ENCODE measurements at places on chromosomes 12 and 14.

DNA sequence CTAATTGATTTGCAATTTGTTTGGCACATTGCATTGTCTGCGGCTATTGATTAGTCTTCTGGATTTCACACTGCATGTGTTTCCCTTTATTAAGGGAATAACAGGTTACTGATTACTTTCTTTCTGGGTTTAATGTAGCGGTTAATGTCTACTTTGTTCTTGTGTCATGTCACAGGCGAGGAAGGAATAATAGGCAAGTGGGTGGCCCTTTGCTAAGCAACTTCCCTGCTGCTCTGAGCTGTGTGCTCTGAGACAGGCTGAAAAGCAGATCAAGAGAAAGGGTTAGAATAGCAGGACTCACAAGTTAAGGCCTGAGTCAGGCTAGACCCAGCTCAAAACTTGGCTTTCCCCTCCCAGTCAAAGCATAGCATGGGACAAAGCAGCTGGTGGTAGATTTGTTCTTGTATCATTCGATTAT, 77.2 kb downstream of the NKX2-1 start:
- DNase-seq, result no peak

DNA sequence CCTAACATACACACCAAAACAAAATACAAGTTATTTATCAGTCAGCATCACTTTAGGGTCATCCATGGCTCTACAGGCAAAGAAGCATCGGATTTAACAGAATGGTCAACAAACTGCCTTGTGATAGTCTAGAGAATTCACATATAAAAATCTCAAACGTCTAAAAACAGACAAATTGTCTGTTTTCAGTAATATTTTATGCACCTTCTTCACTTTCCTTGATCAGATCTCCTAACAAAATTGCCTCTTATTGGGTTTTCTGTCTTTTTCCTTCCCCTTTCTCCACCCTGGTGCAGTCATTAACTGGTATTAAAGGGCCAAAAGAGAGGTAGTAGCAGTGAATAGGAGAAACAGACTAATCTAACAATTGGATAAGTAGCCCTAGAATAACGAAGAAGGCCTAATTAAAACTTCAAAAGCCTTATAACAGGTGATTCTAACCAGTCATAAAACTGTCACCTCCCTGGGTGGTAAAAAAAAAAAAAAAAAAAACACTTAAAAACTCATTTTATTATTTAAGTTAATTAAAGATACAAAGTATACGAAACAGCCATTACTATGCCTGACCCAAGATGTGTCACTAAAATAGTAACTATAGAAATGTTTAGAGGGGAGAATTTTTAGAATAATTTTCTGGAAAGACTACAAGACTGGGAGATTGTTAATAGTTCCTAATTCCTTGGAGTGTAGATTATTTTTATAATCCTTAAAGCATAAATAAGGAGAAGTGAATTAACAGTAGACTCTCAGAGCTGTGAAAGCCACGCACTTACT, 1.5 kb downstream of the KIF21A start:
- no peak for DNase-seq

DNA sequence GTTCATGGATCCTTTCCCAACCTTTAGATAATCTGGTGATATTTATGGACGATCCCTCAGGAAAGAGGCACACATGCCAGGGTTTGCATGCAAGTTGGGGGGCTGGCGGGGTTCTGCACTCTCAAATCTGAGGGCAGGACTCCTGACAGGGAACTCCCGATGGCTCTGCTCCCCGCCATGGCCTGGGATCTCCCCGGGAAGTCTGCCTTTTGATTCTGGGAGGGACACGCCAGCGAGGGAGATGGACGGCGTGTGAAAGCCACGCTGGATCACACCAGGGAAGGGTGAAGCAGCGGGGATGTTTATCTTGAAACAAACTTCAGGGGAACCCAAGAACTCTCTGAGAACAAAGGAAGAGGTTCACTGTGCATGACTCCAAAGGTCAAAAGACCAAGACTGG, 43.6 kb downstream of the LGMN start:
- DNase-seq, result no peak

GRCh38 chr12:18151036-18151435, 61.0 kb upstream of the RERGL start:
- no peak for DNase-seq

DNA sequence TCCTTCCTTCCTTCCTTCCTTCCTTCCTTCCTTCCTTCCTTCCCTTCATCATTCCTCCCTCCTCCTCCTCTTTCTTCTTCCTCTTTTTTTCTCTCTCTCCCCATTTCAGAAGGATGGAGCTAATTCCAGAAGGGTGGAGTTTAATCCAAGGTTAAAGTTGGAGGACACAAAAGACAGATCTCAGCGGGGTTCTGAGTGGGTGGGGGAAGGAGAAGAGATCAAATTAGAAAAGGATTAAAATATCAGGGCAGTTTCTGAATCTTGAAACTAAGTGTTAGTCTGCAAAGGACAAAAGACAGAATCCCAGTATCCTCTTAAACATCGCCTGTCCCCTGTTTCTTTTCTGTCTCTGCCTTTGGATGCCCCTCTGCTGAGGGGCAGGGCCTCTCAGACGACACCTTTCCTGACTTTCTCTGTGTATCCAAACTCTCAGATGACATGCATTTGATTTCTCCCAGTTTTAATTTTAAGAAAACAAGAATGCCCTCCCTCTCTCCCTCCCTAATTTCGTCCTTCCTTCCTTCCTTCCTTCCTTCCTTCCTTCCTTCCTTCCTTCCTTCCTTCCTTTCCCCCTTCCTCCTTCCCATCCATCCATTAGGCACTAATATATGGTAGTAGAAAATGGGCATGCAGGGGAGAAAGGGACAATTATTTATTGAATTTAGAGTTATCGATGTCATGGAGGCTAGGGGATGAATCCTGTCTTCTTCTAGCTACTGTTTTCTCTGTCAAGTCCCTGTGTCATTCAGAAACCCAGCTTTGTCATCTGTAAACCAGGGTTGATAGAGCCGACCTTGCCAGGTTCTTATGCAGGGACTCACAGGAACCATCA, 269.1 kb downstream of the VRK1 start:
- DNase-seq, result no peak

DNA sequence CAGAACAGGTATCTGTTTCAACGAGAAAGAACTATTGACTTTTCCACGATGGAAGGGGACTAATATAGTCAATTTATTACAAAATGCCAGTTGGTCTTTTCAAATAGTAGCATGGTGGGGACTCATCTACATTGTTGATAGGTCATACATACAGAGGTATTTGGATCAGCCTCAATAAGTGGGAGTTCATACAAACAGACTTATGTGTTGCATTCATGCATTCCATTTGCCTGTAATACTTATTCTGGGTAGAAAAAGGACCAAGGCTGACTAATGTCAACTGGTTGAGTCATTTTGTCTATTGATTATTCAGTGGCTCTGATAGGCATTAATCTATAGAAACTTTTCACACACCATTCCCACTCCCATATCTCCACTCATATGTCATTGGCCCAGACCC, 41.5 kb upstream of the GLIPR1 start:
- no peak for DNase-seq

DNA sequence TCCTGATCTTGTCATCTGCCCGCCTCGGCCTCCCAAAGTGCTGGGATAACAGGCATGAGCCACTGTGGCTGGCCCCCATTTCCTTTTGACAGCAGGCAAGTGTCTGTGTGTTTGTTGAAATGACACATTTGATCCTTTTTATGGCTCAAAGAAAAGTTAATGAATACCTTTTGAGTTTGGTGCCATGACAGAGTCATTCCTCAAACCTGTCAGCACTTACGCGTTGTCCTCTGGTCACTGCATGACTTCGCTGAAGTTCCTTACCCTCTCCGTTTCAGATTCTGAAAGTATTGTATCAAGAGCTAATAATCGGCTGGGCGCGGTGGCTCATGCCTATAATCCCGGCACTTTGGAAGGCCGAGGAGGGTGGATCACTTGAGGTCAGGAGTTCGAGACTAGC, 32.4 kb downstream of the NEMF start:
- no peak for DNase-seq

GRCh38 chr14:99674776-99675381, 9.2 kb upstream of the CYP46A1 start:
- DNase-seq, result no peak

DNA sequence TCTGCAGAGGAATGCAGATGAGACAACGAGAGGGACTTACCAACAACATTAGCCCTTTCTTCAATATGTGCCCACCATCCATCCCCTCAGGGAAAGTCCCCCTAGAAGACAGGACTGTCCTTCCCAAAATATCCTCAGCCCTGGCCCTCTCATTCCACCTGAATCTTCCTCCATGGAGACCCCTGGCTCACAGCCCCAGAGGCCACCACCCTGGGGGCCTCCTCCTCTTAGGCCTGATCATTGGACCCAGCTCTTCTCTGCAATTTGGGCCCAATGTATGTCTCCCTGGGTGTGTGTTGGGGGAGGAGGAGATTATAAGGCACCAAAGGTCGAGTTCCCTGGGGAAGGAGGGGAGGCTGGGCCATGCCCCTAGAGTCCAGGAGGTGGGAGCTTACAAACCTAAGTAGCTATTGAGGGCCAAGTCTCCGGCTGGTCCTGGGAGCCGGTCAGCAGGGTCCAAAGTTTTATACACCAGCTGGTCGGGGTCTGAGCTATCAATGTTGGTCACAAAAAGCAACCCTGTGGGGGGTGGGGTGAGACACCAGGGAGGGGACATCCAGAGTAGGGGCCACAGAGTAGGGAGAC, 8.1 kb downstream of the ITGA7 start:
- no peak for DNase-seq

- no peak for DNase-seq
Observed at GRCh38 chr14:66468778-66469367, 17.3 kb upstream of the CCDC196 start.

DNA sequence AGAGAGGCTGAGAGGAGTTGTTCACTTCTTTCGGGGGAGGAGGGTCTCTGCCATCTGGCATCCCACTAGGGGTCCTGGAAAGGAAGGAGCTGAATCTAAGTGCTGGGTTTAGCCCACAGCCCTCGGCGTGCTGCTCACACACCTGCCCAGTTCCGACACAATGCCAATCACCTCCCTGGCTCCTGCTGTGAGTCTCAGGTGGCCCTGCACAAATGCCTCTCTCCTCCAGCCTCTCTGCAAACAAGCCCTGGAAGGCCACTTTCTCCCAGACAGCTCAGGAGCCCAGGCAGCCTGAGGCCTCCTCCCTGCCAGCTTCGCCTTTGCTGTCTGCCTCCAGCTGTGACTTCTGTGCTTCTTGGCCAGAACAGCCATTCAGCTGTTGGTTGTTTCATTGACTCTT, 51.2 kb downstream of the SMIM41 start:
- no peak for DNase-seq

DNA sequence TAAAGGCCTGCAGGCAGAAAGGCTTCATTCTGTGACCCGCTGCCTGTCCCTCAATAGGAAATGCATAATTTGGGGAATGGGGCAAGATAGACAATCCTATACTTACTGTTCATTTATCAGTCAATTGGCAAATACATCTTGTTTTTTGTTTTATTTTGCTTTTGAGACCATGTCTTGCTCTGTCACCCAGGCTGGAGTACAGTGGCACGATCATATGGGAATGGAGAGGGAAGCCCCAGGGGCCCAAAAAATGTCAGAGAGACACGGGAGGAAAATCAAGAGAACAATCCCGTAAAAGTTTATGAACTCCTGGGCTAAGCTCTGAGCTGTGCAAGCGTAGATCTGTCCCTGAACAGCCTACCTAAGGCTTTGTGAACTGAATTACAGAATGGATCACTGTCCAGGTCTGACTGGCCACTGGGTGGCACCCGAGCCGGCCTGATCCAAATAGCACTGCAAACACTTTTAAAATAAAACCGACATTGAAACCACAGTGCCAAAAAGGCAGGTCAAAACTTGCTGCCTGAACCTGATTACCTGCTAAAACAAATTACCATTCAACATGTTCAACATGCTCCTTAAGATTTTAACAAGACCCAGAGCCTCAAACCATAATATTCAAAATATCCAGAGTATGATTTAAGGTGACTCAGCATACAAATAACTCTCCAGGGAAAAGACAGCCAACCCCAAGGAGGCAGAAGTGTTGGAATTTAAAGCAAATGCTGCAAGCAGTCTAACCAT, 11.8 kb downstream of the COPS7A start:
- DNase-seq, result peak; percentile 80

- DNase-seq, result no peak
Observed at GRCh38 chr12:127496255-127496654, 770.7 kb upstream of the TMEM132C start.

GRCh38 chr14:104373055-104373854, 206.3 kb upstream of the C14orf180 start:
- no peak for DNase-seq

- no peak for DNase-seq
Observed at GRCh38 chr12:101490286-101490920, 15.3 kb downstream of the SPIC start.

DNA sequence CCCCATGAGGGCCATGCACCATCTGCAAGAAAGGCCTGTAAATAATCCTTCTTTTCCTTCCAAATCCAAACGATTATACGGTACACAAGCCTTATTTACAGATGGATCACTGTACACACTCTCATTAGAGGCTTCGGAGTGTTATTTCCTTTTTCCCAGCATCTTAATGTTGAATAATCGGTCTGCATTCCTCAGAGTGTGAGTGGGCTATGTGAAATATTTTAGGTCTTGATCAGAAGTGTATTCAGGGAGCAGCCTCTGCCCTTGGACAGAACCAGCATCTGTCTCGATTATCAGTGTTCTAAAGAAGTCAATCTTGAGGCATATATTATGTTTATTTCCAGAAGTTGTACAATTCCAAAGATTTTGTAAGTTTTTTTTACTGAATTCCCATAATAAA, 340.6 kb downstream of the SEC23A start:
- DNase-seq, result no peak

GRCh38 chr12:85507456-85507855, 227.4 kb downstream of the ALX1 start:
- no peak for DNase-seq

DNA sequence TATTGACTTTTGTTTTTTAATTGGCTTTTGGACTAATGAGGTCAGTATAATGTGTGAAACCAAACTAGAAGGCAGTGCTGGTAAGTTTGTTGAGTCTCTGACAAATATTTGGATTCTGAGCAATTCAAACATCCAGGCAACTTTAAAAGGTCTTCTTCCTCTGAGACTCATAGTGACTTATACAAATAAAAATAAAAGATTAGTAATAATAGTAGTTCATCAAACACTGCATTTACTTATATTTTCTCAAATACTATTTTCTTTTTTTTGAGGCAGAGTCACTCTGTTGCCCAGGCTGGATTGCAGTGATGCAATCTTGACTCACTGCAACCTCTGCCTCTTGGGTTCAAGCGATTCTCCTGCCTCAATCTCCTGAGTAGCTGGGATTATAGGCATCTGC, 337.9 kb downstream of the DAD1 start:
- DNase-seq, result no peak

DNA sequence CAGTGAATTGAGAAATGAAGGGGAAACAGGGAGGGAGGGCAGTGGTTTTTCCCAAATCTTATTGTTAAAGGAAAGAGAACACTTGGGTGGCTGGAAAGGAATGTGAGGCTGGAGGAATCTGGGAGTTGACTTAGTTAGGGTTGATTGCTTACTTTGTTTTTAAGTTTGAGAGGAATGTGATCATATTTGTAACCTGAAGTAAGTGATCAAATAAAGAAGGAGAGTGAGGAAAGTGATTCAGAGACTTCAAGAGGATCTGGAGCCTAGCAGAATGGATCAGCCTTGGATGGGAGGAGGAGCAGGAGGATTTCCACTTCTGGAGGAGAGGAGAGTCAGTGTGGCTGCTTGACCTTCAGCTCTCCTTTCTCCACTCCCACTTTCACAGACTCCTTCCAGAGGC, 6.0 kb upstream of the LRP6 start:
- no peak for DNase-seq
